ENCODE measurements at places on chromosomes 4 and X.

DNA sequence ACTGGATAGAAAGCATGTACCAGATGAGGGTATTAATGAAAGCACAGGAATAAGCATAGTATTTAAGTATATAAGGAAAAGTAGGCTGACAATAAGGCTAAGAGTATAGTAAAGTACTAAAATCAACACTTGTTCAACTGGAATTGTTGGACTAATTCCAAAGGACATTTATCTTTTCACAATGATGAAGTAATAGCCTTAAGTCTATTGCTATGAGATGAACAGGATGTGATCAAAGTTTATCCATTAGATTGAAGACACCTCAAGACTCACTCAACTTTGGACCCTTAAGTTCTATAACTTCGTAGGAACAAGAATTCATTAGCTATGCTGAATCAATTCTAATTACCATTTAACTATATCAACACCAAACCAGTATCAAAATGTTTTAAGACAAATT, 7.6 kb downstream of the MAD2L1 start:
- no peak for DNase-seq

GRCh38 chr4:145808021-145808650, 128.2 kb downstream of the C4orf51 start:
- DNase-seq: no peak

- no peak for DNase-seq
These were observed 15.3 kb upstream of the PITX2 start for GRCh38 chr4:110638089-110638746.

GRCh38 chrX:7154041-7154597, 6.2 kb upstream of the PUDP start:
- no peak for DNase-seq

GRCh38 chr4:158315706-158316105, 105.4 kb downstream of the TMEM144 start:
- DNase-seq: no peak

DNA sequence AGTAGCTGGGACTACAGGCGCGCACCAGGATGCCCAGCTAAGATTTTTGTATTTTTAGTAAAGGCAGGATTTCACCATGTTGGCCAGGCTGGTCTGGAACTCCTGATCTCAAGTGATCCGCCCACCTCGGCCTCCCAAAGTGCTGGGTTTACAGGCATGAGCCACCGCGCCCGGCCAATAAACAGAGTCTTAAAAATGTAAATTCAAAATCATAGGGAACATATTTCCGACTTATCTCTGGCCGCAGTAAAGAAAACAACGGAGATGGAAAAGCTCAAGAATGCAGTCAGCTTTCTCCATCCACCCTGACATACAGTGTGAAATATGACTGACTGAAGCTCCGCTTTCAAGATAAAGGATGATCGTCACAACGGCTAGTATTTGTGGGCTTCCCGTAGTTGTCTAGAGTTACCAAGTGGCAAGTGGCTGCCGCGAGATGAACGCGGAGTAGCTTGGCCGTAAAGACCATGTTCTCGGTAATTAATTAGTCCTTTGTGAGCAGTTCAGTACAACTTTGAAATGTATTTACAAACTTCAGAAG, 495.1 kb upstream of the FAT1 start:
- DNase-seq: no peak

DNA sequence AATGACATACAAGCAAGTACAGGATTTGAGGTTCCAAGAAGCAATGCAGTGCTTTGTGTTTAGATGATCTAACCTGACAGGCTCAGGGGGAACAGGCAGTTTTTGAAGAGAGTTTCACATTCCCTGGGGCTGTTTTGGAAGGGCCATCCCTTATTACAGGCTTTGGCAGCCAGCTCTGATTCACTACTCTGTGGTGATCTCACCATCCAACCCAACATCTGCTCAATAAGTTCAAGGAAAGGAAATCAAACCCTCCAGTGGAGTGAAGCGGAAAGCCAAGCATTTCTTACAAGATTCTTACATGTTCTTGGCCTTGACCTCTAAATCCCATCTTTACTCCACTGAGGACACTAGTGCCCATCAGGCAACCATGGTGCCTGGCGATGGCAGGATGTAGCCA, 7.5 kb downstream of the IDS start:
- DNase-seq: no peak

GRCh38 chr4:143296397-143297067, 40.1 kb upstream of the GAB1 start:
- DNase-seq: no peak

GRCh38 chr4:3870567-3870962, 104.4 kb downstream of the ADRA2C start:
- no peak for DNase-seq

GRCh38 chr4:41458689-41459088, 79.3 kb upstream of the LIMCH1 start:
- no peak for DNase-seq

GRCh38 chr4:20576861-20577260, 123.4 kb upstream of the PACRGL start:
- DNase-seq: no peak

GRCh38 chrX:132209527-132209926, 9.7 kb downstream of the RAP2C start:
- DNase-seq: no peak

DNA sequence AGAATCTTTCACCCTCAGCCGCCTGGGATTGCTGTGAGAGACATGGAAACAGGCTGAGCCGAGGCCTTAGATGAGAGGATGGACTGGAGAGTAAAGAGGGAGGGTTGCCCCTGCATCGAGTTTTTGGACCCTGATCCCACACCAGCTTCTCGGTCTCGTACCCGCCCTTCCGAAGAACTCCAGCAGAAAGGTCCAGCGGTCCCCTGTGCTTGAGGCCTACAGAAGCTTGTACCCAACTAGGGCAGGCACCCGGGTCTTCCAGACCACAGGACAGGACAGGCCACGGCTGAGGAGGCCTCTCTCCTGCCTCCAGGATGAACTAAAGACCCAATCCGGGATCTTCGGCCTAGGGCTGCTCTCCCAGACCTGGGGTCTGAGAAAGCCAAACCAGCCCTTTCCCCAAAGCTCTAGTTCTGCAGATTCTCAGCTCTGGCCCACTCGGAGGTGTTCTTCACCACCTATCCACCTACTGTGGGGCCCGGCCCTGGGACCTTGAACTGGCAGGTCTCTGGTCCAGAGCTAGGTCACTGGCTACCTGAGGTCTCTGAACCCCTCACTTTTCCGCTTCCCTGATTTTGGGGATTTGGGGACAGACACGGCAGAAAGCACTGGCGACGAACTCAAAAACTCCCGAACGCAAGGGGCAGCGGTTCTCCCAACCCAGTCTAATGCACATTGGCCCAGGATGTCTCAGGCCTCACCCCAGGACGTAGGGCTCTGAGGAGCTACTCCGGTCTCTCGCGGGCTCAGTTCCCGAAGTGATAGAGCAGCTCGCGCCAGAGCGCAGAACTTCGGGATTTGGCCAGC, 1.1 kb downstream of the NKX3-2 start:
- no peak for DNase-seq

GRCh38 chrX:118935352-118935751, 39.1 kb upstream of the LONRF3 start:
- DNase-seq: no peak

- DNase-seq: peak; percentile 55
These were observed at the start of gene CCNG2 for GRCh38 chr4:77156912-77157858. Gene CCNG2, plus strand, starts transcription at chr4:77157207. Its CDS starts 1,326 bp downstream, at chr4:77158533.
